ENCODE measurements at places on chromosomes 16 and 17.

- no peak for DNase-seq
These were observed 939.9 kb upstream of the SOX9 start for GRCh38 chr17:71180801-71181385.

DNA sequence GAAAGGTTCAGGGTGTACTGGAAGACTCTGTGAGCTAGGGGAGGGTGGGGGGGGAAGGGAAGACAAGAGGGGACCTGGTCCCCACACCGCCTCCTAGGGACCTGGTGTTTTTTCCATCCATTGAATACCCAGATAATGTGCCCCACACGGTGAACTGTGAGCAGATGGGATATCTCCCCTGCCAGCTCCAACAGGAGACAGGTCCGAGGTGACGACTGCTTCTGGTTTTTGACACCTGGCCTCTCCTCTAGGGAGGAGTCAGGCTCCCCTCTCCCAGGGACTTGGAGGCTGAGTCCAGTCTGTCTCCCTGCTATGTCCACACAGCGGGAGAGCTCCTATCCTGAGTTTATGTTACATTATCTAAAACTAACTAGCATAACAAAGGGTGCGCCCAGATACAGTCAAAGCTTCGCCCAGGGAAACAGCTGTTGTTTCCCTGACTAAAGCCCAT is 1.8 kb downstream of the MARVELD3 start:
- no peak for DNase-seq

- no peak for DNase-seq
These were observed 14.7 kb upstream of the ZCCHC14 start for GRCh38 chr16:87507351-87508069.

DNA sequence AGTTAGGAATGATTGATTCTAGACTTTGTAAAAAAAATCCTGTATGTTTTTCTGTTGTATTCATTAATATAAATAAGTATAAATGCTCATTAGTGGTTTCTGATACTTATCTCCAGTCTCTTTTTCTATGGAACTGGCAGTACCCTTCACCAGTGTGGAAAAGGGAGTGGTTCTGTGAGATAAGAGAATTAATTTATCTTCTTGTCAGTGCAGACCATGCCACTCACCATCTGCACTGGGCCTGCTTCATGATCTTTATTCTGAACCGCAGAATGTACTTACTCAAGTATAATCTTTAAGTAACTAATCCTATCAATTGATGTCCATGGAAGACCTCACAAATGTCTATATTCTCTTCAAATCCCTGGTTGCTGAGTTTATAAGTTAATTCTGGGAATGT is 836.1 kb upstream of the CDH8 start:
- DNase-seq = no peak

GRCh38 chr17:45050481-45051059 is 862 bp downstream of the DCAKD start:
- DNase-seq = no peak

DNA sequence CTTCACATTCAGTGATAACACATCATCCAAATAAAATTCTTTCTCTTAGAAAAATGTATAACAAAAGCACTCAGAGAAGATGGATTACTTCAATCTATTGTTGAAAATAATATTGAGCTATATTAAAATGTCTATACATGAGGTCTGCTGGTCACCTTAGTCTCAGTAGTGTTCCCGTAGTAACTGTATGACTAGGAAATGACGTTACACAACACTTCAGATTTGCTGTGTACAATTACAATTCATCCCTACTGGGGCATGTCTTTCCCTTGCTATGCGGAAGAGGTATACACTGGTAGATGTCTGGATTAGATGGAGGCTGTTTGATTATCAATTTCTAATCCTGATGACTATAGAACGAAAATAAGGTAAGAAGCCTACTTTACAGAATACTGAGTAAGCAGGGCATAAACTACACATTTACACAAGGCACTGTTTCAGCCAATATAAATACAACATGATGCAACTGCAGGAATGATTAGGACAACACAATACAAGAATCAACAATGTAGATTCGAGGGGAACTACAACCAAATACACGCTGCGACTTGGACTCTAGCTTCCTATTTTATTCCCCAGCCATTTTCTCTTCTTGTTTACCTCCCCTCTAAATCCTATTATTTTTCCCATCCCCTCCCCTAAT is 982.5 kb upstream of the CDH8 start:
- no peak for DNase-seq

DNA sequence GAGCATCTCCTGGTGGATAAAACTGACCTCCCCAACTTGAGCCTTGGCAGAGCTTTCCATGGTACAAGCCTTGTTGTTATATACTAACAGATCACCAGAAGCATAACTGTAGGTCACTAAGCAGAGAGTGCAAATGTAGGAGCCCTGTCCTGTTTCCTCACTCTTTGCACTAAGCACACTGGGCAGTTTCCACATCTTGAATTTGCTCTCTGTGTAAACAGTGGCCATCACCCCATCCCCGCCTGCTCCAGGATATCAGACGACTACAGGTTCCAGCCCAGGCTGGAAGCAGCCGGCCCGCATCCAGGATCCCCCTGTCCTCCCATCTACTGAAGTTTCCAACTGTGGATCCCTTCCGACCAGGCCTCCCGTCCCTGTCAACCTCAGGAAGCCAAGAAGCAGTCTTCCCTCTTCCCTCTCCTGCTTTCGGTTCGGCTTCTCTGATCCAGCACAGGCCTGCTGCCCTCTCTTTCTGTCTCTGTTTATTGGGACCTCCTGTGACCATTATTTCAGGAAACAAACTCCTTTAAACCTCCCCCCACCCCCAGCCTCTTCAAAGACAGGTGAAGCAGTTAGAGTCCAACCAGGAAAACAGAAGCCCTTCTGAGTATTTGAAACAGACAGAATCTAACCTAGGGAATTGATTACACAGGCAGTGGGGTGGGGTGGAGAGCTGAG is 22.6 kb upstream of the CACNG4 start:
- DNase-seq = no peak

- no peak for DNase-seq
These were observed 306.7 kb upstream of the XYLT1 start for GRCh38 chr16:17777408-17777863.

- DNase-seq = no peak
These were observed 27.0 kb downstream of the ASIC2 start for GRCh38 chr17:33266116-33266515.

DNA sequence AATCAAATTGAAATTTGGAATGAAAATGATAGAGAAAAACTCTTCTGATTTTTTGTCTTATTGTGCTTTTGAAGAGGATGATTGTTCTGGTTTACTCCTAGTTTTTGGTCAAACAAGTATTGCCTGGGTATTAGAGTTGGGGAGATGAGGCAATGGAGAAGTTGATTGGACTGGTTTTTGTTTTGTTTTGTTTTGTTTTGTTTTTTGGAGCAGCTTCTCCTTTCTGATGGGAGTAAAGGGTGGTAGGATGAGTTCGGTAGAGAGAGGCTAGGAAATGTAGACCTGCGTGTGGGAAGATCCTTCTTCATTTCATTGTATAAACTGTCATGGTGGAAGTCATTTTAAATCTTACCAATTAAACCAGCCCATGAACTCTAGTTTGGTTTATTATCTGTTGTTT is 17.7 kb downstream of the ATP6V0A1 start:
- no peak for DNase-seq

- DNase-seq = no peak
These were observed 16.8 kb downstream of the NQO1 start for GRCh38 chr16:69709456-69710084.

GRCh38 chr17:76924345-76925342 is 56.4 kb downstream of the MGAT5B start:
- DNase-seq = no peak

- no peak for DNase-seq
These were observed 1.4 kb upstream of the SLC25A10 start for GRCh38 chr17:81710514-81711308.

Data from esophagus squamous epithelium (tissue), 5 donors.